ENCODE measurements at places on chromosomes 1 and 21.

GRCh38 chr1:187445066-187445465, 616.3 kb downstream of the PLA2G4A start:
- DNase-seq: no peak

- no peak for DNase-seq
Observed at GRCh38 chr21:33861125-33861524, 54.5 kb downstream of the ATP5PO start.

DNA sequence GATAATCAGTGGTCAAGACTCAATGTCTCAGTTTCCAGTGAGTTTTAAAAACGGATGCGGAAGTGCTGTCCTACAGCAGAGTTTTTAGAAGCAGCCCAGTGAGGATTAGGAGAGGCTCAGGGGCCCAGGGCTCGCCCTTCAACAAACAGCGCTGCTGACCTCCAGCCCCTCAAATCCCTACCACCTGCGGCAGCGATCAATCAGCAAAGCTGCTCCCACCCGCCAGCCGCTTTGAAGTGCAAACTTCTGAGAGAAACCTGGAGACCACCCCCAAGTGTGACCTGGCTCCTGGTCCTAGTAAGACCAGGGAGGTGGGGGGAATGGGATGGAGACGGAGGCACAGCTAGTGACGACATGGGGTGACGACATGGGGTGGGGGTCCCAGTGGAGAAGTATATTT, 14.4 kb downstream of the ZBTB17 start:
- no peak for DNase-seq

- DNase-seq: no peak
Observed at GRCh38 chr1:161510477-161510876, 5.2 kb downstream of the FCGR2A start.

- DNase-seq: no peak
Observed at GRCh38 chr1:174405219-174405618, 42.5 kb upstream of the GPR52 start.

GRCh38 chr1:178258536-178258935, 164.6 kb downstream of the RASAL2 start:
- DNase-seq: no peak
